ENCODE measurements at places on chromosomes 3 and 15.

DNA sequence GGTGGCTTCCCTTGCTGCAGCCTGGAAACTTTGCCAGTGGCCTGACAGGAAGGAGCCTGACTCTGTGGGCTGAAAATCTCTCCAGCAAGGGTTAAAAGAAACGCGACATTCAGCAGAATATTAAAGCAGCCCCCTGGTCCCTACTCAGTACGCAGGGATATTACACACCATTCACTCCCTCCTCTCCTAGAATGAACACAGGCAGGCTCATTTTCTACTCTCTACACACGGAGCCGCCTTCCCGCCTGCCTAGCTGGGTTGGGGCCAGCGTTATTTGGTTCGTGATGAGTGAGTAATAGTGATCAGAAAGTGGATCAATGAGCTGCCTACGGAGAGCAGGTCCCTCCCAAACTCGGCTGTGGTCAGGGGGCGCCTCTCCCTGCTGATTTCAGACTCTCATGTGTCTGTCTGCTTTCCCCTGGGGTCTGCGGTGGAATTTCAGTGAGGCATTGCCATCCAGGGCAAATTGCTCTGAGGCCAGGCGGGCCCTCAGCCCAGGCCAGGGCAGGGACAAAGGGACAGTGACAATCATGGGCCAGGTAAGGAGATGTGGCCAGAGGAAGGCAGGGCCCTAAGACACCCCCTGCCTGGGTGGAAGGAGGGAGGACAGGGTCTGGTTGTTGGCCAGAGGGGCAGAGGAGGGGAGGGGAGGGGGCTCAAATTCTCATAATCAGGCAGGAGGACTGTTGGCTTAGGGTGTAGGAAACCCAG, 2.8 kb downstream of the EPHB1 start:
- DNase-seq: no peak

DNA sequence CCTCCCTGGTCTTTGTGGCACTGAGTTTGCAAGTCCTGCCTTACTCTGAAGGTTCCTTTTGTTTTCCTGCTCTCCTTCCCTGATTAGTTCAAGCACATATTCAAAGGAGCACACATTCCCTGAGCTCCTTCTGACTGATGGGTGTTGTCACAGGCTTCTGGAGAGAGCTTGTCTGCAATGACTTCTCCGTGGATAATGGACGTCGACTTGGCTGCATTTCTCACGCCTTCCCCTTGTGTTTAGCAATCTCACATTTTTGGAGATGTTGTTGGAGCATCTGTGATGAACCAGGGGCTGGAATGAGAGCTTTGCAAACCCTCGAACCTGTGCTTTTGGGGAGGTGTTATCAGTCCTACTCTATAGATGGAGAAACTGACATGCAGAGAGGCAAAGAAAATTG, 375.4 kb upstream of the PROK2 start:
- DNase-seq: no peak

- DNase-seq: no peak
These were observed 16.4 kb upstream of the ALDH1A3 start for GRCh38 chr15:100863075-100863795.

DNA sequence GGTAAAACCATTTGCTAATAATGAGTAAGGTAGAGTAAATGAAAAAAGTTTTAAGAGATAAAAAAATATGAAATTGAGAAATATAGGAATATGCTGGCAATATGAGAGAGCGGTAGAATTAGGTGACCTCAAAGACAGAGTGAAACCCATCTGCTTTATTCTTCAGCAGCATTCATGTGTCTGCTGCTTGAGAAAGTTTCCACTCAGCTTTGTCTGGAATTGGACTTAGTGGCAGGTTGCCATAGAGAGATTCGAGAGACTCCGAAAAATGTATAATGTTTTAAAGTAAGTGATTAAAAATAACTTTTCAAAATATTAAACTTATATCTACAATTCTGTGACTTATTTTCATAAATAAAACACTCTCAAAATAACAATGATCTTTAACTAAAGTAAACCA, 5.0 kb downstream of the SUCNR1 start:
- DNase-seq: no peak

GRCh38 chr3:3097958-3098357, 12.2 kb downstream of the IL5RA start:
- DNase-seq: no peak

- DNase-seq: no peak
These were observed 96.7 kb upstream of the PTPRG start for GRCh38 chr3:61464518-61465140.

DNA sequence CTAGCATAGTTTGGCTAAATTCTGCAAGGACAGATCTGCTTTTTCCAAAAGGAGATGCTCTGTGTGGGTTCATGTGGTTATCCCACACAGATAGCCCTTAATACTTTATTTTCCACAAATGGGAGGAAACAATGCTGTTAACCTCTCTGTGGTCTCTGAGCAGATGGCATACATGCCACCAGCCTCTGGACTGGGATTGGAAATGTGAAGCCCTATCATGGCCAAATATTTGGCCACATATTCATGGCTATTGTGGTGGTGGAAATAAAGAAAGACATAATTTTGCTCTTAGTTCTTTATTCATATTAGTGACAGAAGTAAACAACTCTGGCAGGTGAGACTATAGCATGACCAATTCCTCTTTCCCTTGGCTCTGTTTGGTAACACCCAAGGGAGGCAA, 726.2 kb downstream of the ROBO1 start:
- no peak for DNase-seq

- DNase-seq: no peak
These were observed 100.8 kb upstream of the CMC1 start for GRCh38 chr3:28140664-28141063.

- no peak for DNase-seq
These were observed 64.0 kb upstream of the AKAP13 start for GRCh38 chr15:85316244-85316934.
